GF-D8 (cell line): ENCODE measurements at places on chromosomes 7 and 10.

DNA sequence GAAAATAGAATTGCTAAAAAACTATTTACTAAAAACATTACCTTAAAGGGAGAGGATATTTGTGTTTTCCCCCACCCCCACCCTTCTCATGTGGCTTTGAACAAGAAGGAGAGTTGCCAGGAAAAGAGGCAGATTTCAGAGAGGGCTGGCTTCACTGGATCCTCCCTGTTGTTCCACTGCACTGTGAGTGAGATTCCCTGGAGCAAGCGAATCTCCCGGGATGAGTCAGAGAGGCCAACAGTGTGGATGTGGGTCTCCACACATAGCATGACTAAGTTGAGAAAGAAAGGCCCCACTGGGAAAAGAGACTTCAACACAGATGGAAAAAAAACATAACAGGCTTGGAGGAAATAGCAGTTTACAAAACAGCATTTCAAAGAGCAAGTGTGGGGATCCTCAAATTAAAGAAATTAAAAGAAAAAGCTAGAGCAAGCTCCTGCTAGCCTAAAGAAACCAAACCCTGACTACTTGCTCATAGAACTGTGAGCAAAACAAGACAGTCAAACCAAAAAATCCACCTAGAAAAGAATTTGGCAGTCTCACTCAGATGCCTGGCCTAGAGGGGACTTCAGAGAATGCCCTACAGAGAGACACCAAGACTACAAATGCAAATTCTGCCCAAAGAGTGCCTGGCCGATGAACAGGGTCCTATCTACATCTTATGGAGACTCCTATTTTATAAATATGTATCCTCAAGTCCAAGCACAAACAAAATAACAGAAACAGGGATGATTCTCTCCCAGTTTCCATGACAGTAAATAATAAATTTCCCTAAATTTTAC lies 3.4 kb downstream of the CAV1 start:
- DNase-seq: no peak

DNA sequence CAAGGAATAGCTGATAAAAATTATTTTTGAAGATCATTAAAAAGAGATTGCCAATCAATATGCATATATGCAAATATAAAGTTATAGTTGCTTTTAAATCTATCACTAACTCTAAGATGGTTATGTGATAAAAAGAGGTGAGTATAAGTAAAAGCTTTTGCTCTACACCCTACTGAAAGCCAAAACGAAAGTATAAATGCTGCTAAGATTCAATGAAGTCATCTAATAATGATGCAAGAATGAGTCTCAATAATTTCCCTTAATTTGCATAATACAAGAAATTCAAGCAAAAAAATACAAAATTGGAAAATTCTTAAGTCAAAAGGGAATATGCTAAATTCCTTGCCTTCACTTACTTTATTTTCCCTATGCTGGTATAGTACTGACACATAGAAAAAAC lies 75.2 kb downstream of the WAPL start:
- no peak for DNase-seq

DNA sequence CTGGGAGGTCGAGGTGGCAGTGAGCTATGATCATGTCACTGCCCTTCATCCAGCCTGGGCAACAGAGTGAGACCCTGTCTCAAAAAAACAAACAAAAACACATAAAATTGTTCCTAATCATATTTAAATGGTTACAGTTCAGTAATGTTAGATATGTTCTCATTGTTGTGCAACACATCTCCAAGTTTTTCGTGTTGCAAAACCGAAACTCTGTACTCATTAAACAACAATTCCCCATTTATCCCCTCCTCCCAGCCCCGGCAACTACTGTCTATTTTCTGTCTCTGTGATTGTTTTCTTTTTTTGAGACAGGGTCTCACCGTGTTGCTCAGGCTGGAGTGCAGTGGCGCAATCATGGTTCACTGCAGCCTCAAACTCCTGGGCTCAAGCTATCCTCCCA lies 16.1 kb upstream of the PRXL2A start:
- DNase-seq: no peak

DNA sequence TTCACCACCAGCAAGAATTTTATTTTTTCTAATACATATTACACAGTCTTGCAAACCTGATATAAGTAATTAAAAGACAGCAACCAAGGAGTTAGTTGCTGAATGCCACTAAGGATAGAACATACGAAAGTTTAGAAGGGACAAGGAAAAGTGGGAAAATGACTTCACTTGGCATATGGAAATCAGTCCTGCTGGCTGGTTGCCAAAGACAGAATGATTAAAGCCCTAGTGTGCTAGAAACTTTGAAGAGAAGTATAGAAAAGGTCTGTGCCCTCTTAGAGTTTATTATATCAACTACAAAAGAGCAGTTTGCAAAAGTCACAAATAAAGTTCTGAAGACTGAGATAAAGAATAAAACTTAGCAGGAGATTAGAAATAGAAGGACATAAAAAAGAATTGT lies 5.8 kb upstream of the YAE1 start:
- DNase-seq: no peak

- no peak for DNase-seq
These were observed 21.7 kb upstream of the JAKMIP3 start for GRCh38 chr10:132043861-132044695.

DNA sequence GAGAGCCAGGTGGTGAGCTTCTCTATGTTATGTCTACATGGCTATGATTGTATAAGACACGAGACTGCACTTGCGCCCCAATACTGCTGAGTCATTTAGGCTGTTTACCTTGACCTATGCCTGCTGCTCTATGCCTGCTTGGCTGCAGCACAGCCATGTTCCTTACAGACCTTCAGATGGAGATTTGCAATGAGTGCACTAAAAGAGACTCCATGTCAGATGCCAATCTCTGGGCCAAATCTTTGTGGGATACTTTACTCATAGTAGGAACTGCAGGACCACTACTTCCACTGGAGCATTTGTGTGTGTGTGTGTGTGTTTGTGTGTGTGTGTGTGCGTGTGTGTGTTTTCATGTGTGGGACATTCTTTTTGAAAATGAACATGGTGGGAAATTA lies 50.0 kb upstream of the KMT2E start:
- DNase-seq: no peak

- DNase-seq: peak; percentile 3
These were observed 357.7 kb upstream of the LRRN3 start for GRCh38 chr7:110733221-110733620.
